Fibroblast of lung (primary cell): ENCODE measurements at places on chromosomes 6 and 20. TPM values are rescaled to one million over a fixed set of nuclear protein-coding genes. Genes with fewer than 3 reads are reported as not detected.

The HLA-DQB2 gene
- not detected in 2 replicates for total RNA-seq

The SYNCRIP gene
- 41.1 and 44.3 TPM in 2 replicates for total RNA-seq

The SIRPA gene
- total RNA-seq: 14.1 and 25.1 TPM in 2 replicates

The SSTR4 gene
- total RNA-seq: not detected in 2 replicates
